ENCODE measurements at places on chromosomes 5 and 9.

DNA sequence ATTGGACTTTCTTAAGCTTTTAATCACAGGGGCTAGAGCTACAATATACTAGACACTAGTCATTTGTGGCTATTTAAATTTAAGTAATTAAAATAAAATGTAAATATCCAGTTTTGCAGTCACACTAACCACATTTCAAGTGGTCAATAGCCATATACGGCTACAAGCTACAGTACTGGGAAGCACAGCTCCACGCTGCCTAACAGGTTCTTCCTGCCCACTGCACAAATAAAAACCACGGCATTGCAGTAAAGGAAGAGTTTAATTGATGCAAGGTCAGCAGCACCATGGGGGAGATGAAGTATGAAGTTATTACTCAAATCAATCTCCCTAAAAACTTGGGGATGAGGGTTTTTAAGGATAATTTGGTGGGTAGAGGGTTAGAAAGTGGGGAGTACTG lies 134.1 kb downstream of the LURAP1L start:
- no peak for DNase-seq

DNA sequence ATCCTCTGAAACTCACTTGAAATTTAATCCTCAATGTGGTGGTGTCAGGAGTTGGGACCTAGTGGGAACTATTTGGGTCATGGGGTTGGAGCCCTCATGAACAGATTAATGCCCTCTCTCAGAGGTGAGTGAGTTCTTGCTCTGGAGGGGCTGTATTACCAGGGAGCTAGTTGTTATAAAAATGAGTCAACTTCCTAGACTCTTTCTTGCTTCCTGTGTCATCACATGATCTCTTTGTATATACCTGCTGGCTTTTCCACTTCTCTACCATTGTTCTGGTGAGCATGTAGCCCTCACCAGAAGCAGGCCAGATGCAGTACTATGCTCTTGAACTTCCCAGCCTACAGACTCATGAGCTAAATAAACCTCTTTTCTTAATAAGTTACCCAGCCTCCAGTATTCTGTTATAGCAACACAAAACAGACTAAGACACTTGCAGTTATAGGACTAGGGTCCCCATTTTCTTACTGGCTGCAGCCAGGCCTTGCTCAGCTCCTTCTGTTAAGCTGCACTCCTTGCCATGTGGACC lies 127.5 kb downstream of the SUSD1 start:
- DNase-seq, result no peak

DNA sequence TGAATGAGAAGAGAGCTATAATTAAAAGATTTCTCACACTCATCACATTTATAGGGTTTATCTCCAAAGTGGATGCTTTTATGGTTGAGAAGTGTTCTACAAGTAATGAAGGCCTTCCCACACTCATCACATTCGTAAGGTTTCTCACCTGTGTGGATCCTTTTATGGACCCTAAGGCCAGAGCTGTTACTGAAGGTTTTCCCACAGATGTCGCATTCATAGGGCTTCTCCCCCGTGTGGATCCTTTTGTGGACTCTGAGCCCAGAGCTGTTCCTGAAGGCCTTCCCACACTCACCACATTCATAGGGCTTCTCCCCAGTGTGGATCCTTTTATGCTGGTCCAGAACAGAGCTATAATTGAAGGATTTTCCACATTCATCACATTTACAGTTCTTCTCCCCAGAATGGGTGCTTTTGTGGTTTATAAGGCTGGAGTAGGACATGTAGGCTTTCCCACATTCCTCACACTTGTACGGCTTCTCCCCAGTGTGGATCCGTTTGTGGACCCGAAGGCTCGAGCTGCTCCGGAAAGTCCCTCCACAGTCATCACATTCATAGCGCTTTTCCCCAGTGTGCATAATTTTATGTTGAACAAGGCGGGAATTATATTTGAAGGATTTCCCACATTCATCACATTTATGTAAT lies 10.5 kb downstream of the ZFP62 start:
- no peak for DNase-seq

GRCh38 chr5:152349683-152350526 lies 55.2 kb downstream of the NMUR2 start:
- no peak for DNase-seq

GRCh38 chr9:135500071-135500524 lies 384 bp upstream of the MRPS2 start:
- DNase-seq, result peak; percentile 39

GRCh38 chr9:125894566-125894965 lies 147.4 kb downstream of the PBX3 start:
- DNase-seq, result no peak

All from HS-5 (cell line).